ENCODE measurements at places on chromosomes 4 and X.

DNA sequence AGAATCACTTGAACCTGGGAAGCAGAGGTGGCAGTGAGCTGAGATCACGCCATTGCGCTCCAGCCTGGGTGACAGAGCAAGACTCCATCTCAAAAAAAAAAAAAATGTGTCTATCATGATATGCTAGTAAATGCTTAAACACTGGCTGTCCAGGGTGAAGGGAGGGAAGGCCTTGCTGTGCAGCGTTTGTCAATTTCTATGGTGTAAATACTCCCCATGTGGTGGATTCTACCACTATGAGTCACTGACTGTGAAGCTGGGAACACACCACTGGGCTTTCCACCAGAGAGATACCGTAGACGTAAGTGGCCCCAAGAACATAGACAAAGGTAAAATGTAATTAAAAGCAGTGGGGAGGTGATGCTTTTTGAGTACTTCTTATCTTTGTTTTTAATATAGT, 51.3 kb upstream of the LEF1 start:
- no peak for DNase-seq

DNA sequence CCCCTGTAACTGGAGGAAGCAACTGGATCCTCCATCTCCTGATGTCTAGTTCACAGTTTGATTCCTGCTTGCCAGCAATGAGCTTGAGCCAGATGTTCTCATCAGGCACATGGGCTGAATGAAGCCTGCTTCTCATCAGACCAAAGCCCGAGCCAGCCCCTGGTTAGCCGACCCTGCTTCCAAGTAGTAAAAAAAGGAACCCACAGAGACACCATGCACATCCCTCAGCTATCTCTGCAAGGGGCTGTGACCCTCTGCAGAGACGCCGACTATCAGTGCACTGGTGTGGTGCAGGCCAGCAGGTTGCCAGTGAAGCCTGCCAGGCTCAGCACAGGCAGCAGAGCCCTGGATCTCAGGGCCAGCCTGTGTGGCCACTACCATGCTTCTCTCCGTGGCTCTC, 2.8 kb downstream of the DCTD start:
- no peak for DNase-seq

- DNase-seq: no peak
Observed at GRCh38 chr4:15425520-15425919, 2.3 kb upstream of the C1QTNF7 start.

DNA sequence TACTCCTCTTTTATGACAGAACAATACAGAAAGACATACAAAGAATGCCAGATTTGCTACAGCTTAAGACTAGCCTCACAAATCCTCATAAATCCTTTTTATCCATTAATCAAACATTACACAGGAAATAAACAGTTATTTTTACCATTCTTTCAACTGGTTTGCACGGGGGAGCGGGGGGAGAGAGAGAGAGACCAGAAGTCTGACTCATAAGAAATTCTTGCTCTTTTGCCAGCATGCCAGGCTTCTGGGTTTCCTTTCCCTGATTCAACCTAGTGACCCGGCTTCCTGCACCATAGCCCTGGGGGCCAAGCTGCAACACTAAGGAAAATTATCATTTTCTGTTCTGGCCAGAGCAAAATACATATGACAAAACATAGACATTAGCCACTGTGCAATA, 6.8 kb upstream of the RRAGB start:
- no peak for DNase-seq

GRCh38 chr4:158644760-158645159, 26.9 kb downstream of the C4orf46 start:
- no peak for DNase-seq

GRCh38 chrX:150049647-150050046, 111.4 kb upstream of the EOLA2 start:
- no peak for DNase-seq
